ENCODE measurements at places on chromosomes 3 and 15.

- DNase-seq = no peak
Observed at GRCh38 chr3:133928136-133928893, 32.6 kb upstream of the RAB6B start.

DNA sequence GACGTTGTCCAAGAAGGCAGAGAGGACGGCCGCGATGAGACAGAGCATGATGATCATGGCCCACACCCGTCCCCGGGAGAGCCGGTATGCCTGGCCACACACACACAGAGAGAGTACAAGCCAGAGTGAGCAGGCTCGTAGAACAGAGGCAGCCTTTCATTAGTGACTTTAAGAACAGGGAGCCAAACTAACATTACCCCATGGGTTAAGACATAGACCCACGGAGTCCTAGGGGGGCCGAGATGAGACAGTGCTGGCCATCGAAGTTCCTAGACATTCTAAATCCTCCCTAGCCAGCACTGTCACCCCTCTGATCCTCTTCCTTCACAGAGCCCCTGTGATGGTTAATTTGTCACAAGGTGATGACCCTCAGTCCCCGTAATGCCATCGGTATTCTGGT is 114.0 kb downstream of the OCA2 start:
- no peak for DNase-seq

DNA sequence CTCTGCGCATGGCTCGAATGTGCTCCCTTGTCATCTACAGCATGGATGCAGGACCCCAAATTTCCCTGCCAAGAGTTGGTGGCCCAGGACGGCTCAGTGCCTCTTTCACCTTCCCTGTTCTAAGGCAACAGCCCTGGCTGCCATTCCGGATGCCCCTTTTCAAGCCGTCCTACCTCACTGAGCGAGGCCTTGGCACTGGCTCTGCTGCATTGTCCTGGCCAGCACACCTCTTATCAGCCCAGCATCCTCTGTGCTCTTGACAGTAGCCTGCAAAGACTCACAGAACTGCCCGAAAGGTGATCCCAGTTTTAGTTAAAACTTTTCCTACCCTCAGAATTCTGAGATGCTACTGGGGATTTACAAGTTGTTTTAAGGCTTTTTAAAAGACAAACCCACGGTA is 122.0 kb downstream of the MECOM start:
- DNase-seq = no peak

DNA sequence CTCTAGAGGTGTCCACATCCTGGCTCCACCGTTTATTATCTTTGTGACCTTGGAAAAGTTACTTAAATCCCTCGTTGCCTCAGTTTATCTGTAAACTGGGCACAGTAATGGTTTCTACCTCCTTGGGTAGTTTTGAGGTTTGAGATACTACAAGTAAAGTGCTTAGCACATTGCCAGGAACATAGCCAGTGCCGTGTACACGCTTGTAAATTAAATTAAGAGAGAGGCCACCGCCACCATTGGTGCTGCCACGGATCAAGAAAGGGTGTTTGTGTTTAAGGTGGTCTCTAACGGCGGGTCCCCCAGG is 5.8 kb upstream of the WNT7A start:
- no peak for DNase-seq

DNA sequence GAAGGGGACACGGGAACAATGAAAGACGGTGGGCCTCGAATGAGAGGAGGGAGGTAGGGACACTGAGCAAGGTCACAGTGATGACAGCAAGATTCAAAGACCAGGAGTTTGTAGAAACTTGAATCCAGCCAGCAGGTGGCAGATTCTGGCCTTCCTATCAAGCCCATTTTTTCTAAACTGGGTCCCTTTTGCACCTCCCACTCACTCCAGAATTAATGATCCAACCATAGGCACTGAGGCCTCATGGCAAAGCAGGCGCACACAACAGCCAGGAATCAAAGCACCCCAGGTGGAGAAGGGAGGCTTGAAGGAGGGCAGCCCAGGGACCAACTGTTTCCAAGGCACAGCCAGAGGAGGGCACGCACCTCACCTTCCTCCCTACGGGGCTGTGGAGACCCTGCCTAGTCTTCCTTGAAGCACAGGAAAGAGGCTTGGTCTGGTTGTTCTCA is 90.2 kb downstream of the ANP32A start:
- peak; percentile 61 for DNase-seq

GRCh38 chr15:73991260-73991659 is 835 bp downstream of the STOML1 start:
- DNase-seq = peak; percentile 56

DNA sequence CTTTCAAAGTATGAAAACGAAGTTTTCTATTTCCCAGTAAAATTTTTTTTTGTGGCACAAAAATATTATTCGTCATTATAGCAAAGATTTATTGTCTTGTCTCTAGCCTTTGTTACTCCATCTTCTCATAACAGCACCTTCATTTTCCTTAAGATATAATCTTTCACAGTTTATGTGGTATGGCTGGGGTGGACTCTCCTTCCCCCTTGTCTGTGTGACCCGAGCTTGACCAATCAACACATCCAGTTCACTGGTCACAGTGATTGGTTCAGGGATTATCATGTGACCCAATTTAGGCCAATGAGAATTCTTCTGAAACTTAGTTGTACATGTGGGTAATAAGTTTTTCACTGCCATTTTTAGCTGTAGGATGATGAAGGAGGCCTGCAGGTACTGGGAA is 71.2 kb upstream of the DCBLD2 start:
- no peak for DNase-seq

DNA sequence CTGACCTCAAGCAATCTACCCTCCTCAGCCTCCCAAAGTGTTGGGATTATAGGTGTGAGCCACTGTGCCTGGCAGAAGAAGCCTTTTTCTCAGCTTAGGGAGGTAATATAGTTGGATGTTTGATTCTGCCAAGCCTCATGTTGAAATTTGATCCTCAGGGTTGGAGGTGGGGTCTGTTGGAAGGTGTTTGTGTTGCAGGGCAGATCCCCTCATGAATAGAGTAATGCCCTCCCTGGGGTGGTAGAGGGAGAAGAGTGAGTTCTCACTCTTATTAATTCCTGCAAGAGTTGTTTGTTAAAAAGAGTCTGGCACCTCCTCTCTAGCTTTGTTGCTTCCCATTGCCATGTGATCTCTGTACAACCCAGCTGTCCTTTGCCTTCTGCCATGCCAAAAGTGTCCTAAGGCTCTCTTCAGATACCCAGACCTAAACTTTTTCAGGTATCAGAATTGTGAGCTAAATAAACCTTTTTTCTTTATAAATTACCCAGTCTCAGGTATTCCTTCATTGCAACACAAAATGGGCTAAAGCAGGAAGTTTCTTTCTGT is 16.4 kb downstream of the NECTIN3 start:
- DNase-seq = no peak

GRCh38 chr15:73598530-73599160 is 34.5 kb downstream of the NPTN start:
- peak; percentile 76 for DNase-seq

DNA sequence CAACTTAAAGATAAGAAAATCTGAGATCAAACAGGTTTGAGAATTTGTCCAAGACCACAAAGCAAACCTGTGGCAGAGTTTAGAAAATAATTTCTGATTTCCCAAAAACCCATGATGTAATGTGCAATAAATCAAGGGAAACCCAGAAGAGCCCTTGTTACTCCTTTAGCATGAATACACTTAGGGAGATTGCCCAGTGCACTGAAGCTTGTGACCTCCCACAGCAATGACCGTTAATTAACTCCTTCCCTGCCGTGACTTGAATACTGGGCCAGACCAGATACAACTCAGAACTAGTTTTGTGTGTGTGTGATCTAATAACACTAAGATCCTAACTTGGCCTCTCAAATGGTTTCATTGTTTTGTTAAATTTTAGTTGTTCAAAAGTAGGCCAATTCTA is 2.5 kb downstream of the PRKAR2A start:
- no peak for DNase-seq

- no peak for DNase-seq
Observed at GRCh38 chr15:66860844-66861243, 158.8 kb downstream of the SMAD6 start.

- DNase-seq = peak; percentile 64
Observed at GRCh38 chr3:72299321-72299802, 514.4 kb upstream of the PROK2 start.

- DNase-seq = peak; percentile 56
Observed at GRCh38 chr3:39065197-39065596, 13.4 kb downstream of the WDR48 start.

- peak; percentile 94 for DNase-seq
Observed at GRCh38 chr3:149621218-149622005, 36.4 kb downstream of the WWTR1 start.

- DNase-seq = no peak
Observed at GRCh38 chr3:25064681-25065080, 363.4 kb upstream of the RARB start.

Data from EH (cell line).